ENCODE measurements at places on chromosomes 2 and 18.

DNA sequence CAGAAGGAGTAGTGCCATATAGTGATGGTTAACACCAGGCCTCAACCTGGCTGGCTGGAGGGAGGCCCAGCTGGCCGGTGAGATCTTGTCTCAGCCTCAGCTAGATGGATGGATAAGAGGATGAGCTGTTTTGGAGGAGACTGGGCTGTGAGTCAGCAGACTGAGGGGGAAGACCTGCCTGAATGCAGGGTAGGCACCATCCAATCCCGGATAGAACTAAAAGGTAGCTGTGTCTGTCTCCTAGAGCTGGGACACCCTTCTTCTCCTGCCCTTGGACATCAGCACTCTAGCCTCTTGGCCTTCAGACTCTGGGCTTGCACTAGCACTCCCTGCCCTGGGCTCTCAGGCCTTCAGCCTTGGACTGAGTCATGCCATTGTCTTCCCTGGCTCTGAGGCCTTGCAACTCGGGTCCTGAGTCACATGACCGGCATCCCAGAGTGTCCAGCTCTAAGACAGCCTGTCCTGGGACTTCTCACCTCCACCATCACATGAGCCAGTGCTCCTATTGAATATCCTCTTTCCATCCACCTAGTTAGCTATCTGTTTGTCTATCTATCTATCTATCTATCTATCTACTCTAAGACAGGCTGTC is 131.3 kb downstream of the TPO start:
- no peak for DNase-seq

DNA sequence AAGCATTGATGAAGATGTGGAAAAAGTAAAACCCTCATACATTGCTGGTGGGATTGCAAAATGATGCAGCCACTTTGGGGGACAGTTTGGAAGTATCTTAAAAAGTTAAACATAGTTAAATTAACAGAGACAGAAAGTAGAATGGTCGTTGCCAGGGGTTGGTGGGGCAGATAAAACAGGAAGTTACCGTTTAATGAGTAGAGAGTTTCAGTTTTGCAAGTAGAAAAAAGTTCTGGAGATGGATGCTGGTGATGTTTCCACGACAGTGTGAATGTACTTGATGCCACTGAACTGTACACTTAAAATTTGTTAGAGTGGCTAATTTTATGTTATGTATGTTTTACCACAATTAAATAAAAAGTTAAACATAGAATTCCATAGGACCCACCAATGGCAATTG is 44.5 kb upstream of the EGR4 start:
- no peak for DNase-seq

DNA sequence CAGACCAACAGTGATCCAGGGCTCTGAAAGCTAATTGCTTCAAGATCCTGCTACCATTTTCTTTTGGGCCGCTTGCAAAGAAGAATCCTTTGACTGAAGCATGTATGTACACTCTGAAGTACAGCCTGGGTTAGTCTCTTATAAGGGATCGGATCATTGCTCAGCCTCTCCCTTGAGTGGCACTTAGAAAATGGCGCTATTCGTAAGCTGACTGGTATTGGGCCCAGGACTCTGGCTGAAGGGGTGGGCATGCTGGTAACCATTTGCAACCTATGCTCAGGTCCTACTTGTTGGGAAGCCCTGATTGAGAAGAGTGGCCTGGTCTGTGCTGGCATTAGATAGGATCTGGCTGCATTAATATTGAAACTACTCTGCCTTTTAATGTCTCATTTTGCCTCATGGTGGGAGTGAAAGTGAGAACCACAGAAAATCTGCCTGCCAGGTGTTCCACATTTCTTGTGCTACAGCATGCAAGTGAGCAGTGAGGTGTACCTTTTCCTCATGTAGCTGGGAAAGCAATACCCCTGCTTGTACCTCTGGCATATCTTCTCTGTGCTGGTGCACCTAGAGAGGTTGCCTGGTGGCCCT is 661 bp upstream of the MGAT5 start:
- DNase-seq, result no peak

- DNase-seq, result no peak
Observed at GRCh38 chr2:138476186-138476585, 25.4 kb upstream of the SPOPL start.

DNA sequence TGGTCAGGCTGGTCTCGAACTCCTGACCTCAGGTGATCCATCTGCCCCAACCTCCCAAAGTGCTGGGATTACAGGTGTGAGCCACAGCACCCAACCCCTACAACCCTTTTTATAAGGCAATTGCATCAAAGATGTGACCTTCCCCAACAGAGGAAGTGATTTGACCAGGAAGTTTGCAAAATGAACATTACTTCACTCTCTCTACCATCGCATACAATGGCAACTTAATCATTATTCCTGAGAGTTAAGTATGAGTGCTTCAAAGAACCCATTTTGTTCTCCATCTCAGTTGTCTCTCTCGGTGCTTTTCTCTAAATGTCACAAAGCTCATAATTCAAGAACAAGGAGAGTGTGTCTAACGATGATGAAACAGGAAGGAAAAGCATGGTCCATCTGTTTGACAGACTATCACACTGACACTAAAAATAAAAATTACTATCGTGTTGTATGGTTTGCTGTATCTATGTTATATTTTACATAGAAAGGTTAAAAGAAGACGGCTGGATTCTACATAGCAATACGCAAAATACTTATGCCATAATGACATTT is 18.1 kb upstream of the CREG2 start:
- DNase-seq, result no peak

DNA sequence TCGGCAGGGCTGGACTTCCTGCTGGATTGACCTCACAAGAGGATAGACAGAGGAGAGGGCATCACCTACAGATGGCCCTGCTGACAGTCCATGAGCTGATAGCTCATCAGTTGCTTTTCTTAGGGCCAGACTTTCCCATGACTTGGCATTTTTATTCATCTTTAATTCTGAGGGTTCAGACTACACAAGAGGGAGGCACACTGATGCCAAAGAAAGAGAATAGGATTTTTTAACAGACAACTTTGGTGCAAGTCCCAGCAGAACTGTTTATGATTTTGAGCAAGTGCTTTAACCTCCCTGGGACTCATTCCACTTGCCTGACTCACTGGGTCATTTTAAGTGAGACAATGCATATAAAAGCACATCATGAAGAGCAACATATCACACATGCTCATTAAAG is 299.2 kb downstream of the INSIG2 start:
- no peak for DNase-seq

DNA sequence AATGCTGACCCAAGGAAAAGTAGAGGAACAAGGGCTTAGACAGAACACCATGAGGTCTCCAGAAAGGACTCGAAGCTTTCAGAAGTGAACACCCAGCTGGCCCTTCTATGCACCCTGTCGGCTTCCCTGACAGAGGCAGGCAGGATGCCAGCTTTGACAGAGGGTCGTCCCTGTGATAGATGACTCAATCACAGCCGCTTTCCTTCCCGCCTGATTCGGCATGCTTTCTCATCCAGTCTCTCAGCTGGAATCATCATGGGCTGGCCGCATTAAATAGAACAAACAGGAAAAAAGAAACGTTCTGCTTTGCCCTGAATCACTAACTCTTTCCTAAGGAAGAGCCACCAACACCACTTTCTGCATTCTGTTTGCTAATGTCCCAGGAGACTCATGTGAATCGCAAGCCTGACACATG is 140.3 kb upstream of the RAB12 start:
- DNase-seq, result no peak
